ENCODE measurements at places on chromosomes 11 and 22.

DNA sequence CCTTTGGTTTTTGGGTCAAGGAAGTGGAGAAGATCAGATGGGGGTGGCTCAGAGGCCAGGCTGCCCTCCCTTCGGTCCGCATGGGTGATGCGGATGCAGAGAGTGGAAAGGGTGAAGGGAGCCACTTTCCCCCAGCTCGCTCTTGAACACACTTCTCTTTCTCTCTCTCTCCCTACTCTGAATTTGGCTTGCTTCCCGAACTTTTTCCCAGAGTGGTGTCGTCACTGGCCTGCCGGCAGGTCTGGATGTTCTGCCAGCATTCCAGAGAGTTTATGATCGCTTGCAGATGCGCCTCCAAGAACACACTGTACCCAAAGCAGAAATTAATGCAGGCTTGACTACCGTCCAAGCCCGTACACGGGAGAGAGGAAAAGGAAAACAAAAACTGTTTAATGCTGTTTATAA lies 103.2 kb downstream of the ZBTB16 start:
- no peak for DNase-seq

DNA sequence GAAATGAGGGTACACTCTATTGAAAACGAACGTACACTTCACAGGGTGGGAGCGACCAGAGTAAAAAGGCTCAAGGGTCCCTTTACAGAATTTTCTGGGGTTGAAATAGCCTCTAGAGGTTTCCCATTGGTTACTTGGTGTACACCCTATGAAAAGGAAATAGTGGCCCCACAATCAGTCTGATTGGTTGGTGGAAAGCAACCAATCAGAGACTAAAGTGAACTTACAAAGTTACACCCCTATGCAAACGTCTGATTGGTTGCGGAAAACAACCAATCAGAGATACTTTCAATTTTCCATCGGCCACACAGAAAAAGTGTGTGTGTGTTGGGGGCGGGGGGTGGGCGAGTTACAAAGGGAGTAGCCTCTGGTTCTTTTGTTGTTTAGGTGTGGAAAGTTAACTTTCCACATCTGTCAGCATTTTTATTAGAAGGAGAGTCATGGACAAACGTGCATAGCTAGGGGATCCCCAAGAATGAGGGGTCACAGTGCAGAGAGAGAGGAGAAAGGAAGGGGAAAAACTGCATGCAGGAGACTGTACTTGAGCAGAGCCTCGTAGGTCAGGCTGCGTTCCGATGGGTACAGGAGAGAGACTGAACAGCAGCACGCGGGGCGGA lies 1152.1 kb downstream of the TBC1D22A start:
- DNase-seq = no peak

GRCh38 chr11:117511483-117511930 lies 183.9 kb downstream of the CEP164 start:
- DNase-seq = no peak

- DNase-seq = no peak
Observed at GRCh38 chr22:19597399-19597735, 73.2 kb upstream of the CLDN5 start.

DNA sequence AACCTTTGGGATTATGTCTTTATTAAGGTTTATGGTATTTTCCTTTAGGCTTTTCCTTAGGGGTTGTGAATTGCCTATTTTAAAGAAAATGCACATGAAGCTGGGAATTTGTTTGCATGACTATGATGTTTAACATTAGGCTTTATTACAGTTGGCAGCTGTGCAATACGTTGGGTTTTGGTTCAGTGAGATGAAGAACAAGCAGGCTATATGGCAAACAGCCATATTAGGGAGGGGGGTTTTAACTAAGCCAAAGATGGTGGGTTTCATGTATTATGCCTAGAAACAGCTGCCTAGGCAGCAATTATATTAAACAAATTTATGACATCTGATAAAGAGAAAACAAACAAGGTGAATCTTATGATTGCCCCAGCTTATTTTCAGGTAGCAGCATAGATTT lies 880.8 kb downstream of the FAM181B start:
- DNase-seq = no peak

- DNase-seq = no peak
Observed at GRCh38 chr11:2805388-2806056, 80.1 kb downstream of the CDKN1C start.

- no peak for DNase-seq
Observed at GRCh38 chr11:27058456-27058855, 17.8 kb downstream of the BBOX1 start.

GRCh38 chr11:34624069-34624468 lies 3.2 kb downstream of the EHF start:
- no peak for DNase-seq

DNA sequence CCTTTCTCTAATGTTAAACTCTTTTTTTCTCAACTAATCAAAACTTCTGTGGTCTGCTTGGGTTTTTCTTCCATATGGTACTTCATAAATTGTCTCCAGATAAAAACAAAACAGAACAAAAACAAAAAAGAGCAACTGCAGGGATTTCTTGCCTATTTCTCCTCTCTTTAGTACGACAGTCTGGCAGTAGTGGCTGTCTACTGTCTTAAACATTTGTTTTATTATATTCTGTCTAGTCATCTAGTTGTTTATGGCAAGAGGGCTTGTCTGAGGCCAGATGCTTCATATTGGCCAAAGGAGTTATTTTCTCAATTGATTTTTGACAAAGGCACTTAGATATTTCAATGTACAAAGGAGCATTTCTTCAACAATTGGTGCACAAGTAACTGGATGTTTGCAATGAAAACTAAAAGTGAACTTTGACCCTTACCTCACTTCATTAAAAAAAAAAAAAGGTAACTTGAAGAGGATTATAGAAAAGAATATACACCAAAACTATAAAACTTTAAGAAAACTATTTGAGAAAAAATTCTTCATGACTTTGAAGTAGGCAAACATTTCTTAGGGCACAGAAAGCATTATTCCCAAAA lies 404.2 kb downstream of the LUZP2 start:
- no peak for DNase-seq

DNA sequence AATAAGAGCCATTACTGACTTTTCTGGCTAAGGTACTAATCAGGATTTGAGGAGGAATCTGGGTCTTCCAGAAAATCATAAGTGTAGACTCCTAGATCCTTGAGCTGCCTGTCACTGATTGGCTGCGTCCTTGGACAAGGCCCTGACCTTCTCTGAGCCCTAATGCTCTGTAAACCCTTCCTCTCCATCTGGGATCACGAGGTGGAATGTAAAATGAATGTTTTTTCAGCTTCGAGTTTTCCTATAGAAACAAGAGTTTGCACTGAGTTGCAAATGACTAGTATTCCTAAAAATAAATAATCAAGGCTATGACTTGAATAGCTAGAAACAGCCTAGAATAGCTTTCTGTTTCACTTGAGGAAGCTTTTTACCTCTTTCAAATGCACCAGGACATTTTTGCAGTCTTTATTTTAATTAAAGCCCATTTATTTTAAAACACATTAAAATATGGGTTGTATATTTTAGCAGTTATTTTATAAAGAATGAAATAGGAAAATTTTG lies 1.1 kb upstream of the DIXDC1 start:
- no peak for DNase-seq

DNA sequence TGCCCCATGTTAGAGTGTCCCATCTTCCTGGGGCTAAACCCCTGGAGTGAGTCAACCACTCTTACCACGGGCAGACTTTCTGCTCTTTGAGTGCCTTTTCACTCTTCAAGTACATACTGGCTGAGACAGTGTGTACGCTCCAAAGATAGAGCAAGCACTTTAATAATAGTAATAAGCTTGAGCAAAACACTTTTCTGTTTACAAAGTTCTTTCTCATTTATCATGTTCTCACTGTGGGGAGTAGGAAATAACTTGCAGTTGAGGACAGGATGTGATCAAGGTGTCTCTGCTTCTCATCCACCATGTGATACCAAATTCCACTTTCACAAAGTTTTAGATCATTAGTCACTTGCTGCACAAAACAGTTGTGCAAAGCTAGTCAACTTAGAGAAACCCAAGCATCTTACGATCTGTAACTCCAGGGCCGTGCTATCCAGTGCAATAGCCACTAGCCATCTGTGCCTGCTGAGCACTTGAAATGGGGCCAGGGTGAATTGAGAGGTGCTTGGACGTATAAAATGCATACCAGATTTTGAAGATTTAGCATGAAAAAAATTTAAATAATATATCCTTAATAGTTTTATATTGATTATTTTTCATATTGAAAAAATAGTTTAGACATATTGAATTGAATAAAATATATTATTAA lies 135.3 kb downstream of the KIF18A start:
- no peak for DNase-seq

DNA sequence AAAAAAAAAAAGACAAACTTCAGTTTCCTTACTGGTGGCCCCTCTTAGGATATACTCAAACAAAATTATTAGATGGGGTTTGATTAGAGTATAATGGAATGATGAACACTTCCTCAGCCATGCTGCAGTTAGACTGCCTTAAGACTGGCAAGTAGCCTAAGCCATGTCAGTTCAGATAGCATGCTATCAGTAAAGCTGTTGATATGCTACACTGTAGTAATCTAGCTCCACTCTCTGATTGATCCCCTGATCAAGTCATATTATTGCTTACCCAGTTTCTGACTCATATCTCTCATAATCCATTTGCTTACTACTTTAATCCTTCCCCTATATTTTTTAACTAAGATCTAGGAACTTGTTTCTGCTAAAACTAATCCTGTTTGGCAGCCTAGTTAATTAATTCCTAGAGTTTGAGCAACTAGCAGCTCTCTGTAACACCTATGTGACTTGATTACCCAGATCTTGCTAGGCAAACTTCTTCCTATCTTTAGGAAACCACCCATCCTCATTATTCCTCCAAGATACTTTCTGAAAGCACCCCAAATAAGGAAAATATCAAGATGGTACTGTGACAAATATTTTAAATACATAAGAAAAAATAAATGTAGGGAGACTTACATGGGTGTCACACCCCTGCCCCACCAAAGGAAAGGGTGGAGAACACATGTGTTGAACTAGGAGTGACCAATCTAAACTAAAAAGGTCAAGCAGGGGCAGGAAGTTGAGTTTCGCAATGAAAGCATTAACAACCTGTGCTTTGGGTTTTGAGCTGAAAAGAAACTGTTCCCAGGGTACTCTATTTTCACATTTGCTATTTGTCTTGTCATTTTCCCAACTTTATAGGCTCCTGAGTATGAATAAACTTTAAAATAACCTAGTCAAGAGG lies 43.2 kb downstream of the PIK3C2A start:
- DNase-seq = no peak

- DNase-seq = peak; percentile 41
Observed at GRCh38 chr22:39003165-39003638, 10.9 kb upstream of the APOBEC3C start.

GRCh38 chr22:26086359-26086758 lies 82.9 kb upstream of the SEZ6L start:
- DNase-seq = no peak

DNA sequence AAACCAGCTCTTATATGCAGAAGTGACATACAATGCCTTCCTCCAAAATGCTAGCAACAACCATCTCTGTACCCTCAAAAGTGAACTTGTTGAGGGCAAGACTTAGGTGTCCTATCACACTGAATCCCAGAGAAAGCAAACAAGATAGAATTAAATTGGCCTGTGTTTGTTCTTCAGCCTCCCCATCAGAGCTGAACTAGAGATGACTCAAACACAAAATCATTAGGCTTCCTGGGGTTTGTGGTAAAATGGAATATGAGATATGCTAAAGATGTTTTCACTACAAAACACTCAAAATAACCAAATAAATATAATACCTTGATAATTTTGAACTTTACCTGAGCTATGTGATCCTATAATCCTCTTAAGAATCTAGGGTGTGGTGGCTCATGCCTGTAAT lies 31.6 kb downstream of the ZNF214 start:
- DNase-seq = no peak

GRCh38 chr22:40407831-40408717 lies 37.7 kb downstream of the SGSM3 start:
- DNase-seq = no peak

DNA sequence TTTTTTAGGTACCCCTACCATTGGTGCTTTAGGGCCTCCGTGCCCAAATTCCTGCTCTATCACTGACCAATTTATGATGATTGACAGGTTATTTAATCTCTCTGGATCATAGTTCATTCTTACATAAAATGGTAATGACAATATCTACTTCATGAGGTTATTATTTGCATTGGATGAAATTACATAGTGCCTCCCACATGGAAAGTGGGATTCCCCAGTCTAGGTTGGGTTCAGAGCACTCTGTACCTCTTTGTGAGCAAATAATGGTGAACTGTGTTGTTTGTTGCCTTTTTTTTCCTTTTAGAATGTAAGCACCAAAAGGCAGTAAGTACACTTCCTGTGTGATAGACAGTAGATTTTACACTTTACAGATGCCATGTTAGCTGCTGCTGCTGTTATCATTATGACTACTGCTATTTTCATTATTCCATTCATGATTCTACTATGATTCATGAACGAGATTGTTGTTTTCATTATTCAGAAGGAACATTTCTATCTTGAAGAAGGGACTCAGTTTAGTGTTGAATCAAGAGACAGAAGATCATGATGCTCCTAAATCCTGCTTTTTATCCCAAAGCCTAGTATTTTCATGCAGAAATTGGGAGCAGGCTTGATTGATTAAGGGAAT lies 100.8 kb downstream of the ALX4 start:
- DNase-seq = no peak

DNA sequence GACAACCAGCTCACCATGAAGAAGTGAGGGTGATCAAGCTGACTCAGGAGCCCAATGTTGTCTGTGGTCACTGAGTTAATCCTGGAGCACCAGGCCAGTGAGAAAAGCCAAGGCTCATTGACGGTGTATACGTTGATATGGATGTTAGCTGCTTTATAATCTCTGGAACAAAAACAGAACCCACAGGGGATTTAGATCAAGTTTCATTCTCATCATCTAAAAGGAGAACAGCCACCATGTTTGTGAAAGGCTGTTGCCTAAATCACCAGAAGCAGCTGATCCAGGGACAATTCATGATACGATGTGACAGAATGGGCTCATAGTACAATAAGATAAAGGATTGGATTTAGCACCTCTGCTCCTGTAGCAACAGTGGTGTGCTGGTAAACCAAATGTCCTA lies 68.5 kb downstream of the GDPD4 start:
- no peak for DNase-seq

GRCh38 chr22:44399906-44400762 lies 87.4 kb upstream of the SHISAL1 start:
- no peak for DNase-seq

GRCh38 chr11:65525546-65526480 lies 930 bp downstream of the SCYL1 start:
- no peak for DNase-seq

- DNase-seq = no peak
Observed at GRCh38 chr11:20026629-20027555, 133.4 kb downstream of the DBX1 start.

GRCh38 chr22:40516416-40516815 lies 120.1 kb downstream of the MRTFA start:
- DNase-seq = no peak

GRCh38 chr11:15699978-15700377 lies 585.3 kb downstream of the INSC start:
- no peak for DNase-seq

Measured in stimulated activated CD4-positive, alpha-beta T cell treated with anti-CD3 and anti-CD28 coated beads, TNF-alpha, amount 100 ng/mL, for 24 hours (primary cell).